Dermis microvascular lymphatic vessel endothelial cell (primary cell): ENCODE measurements at places on chromosomes 12 and 14.

DNA sequence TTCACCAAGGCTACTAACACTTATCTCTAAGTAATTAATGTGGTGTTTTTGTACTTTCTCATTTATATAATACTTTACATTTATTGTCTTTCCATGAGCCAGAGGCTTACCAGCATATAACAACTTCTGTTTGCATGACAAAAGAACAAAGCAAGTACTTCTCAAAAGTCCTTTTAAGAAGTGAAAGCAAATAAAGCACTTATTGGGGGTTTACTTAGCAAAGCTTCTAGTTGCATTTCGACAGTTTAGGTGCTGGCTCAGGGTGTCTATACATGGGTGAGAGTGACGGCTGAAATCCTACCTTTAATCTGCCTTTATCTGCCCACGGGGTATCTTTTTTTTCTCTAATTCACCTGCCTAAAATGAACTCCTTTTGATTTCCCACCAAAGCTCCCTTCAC lies 21.0 kb upstream of the DCN start:
- DNase-seq, result no peak

DNA sequence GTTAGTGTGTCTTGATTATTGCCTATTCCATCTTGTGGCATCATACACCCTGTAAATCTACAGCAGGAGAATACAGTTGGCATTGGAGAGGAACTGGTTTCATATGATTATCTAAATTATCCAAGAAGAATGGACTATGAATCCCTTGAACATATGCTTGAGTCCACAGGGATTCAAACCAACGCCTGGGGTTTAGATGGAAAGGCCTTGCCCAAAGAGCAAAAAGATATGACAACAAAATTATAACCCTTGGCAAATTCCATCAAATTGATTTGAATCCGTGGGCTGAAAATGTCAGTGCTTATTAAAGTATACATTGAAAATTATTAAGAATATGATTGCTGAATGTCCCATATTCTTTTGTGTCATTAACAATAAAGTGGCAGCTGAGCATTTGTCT lies 108.2 kb downstream of the PDE3A start:
- no peak for DNase-seq

GRCh38 chr14:95536671-95537070 lies 1.8 kb downstream of the GLRX5 start:
- DNase-seq, result no peak

- DNase-seq, result no peak
These were observed 1845.8 kb upstream of the SEL1L start for GRCh38 chr14:83379436-83379835.

DNA sequence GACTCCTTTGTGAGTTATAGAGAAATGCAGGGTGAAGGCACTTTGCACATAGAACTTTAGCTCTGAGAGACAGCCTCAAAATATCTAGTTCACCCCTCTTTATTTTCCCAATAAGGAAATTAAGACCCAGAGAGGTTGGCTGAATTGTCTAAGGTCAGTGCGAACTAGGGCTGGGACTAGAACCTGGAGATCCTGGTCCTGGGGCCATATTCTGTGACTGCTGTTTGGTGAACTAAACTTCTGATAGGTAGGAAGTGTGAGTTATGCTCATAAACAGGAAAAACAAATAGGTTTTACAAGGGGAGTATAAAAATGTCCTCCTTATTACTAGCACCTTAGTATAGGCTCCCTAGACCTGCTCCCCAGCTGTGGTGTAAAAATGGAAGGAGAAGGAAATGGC lies 53.9 kb downstream of the DAD1 start:
- no peak for DNase-seq

- DNase-seq, result no peak
These were observed 15.9 kb upstream of the LRRK2 start for GRCh38 chr12:40208707-40209446.
